Breast epithelium (tissue), 4 donors: ENCODE measurements at places on chromosomes 7 and 10. TPM values are rescaled to one million over a fixed set of nuclear protein-coding genes. Genes with fewer than 3 reads are reported as not detected.

DNA sequence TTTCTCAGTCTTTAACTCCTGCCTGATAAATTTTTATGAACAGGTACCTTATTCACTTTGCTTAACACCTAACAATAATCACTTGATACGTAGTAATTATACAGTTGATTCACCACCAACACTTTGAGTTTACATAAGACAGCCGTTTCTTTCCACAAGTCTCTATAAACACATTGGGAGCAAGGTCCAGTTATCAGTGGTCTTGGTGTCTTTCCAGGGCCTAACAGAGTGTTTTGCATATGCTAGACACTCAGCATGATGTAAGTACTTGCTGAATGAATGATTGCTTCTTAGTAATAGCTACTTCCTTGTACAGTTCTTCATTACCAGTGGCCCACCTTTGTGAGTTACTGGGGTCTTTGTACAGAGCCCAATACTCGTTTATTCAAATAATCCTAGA, 6.4 kb downstream of the CLDN12 start:
- DNase-seq: no peak

The KLF14 gene
- 0.80 TPM for total RNA-seq

- no peak for DNase-seq
These were observed 36.0 kb downstream of the NRCAM start for GRCh38 chr7:108419961-108420908.

The AOAH gene
- total RNA-seq: 4.6 TPM

The MSS51 gene
- 2.6 TPM for total RNA-seq

The CTAGE8 gene
- 2.9 TPM for total RNA-seq

The ARL3 gene
- 7.3 TPM for total RNA-seq

The KAZALD1 gene
- total RNA-seq: 2.8 TPM

- no peak for DNase-seq
These were observed 148.3 kb upstream of the PFKP start for GRCh38 chr10:2919016-2919415.

The OR9A2 gene
- 1.2 TPM for total RNA-seq

DNA sequence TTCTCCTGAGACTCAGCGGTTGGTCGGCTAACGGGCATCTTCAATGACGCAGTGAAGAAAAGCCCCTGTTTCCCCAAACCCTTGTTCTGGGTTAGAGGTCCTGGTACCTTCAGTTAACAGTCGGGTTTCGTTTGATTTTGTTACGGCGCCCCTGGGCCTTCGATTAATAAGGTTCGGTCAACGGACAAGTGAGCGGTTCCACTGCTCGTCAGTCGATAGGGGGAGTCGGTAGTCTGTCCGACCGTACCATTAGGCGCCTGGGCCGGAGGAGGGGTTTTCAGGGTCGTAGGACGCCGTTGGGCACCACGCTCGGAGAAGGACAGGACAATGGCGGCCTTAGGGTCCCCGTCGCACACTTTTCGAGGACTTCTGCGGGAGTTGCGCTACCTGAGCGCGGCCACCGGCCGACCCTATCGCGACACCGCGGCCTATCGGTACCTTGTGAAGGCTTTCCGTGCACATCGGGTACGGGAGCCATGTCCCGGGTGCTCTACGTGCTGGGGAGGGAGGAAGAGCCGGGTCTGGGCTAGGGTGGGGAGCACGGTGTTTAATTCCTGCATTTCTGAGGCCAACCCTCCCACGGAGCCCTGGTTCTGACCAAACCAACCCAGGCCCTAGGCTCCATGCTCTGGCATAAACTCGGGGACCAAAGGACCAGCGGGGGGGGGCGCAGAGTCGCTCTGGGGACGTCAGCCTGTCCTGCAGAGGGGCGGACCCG, at the start of gene FMC1:
Gene FMC1 (plus strand): TSS at position 280 of the 718 bp plus-strand sequence. CDS start 48 bp downstream, at position 328.
- DNase-seq: peak; percentile 95

- no peak for DNase-seq
These were observed 64.9 kb upstream of the SHH start for GRCh38 chr7:155877167-155877566.

GRCh38 chr7:108285003-108285368, 154.8 kb upstream of the LAMB4 start:
- DNase-seq: no peak

The JCAD gene
- 11.1 TPM for total RNA-seq

- DNase-seq: no peak
These were observed 193.4 kb upstream of the ZMIZ1 start for GRCh38 chr10:78875331-78875877.

DNA sequence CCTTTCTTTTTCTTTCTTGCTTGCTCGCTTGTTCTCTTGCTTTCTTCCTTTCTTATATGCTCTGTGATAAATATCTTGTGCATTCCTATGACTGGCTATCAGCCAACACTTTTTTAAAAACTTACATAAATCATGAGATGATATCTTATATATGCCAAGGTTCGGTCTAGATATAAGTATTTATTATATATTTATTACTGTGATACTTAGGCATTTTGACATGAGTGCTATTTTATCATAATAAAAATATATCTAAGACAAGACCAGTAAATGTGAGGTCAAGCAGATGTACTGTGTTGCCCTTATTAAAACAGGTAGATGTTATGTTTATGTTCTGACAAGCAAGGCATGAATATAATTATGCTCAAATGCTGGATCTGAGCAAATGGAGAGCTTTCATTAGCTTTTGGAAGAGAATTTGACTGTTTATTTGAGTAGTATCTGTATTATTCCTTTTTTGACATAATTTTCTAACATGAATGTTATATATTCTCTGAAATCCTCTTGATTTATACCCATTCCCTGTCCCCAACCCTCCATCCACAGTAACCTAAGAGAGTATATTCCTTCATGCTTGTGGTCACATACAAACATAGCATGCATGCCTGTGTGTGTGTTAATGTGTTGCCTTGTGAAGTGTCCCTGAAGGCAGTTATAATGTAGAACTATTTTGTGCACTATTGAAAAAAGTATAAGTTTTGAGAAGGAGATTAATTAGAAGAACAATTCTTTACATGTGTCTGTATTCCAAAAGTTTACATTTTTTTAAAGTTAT, 158.0 kb downstream of the HDAC9 start:
- no peak for DNase-seq

- no peak for DNase-seq
These were observed 95.9 kb downstream of the ST8SIA6 start for GRCh38 chr10:17358461-17358860.

The ACTR3C gene
- total RNA-seq: 5.0 TPM

The FAM107B gene
- 30.8 TPM for total RNA-seq

GRCh38 chr10:100528921-100529474, 673 bp downstream of the NDUFB8 start:
- no peak for DNase-seq

- DNase-seq: no peak
These were observed 8.1 kb downstream of the CHN2 start for GRCh38 chr7:29202651-29203069.

DNA sequence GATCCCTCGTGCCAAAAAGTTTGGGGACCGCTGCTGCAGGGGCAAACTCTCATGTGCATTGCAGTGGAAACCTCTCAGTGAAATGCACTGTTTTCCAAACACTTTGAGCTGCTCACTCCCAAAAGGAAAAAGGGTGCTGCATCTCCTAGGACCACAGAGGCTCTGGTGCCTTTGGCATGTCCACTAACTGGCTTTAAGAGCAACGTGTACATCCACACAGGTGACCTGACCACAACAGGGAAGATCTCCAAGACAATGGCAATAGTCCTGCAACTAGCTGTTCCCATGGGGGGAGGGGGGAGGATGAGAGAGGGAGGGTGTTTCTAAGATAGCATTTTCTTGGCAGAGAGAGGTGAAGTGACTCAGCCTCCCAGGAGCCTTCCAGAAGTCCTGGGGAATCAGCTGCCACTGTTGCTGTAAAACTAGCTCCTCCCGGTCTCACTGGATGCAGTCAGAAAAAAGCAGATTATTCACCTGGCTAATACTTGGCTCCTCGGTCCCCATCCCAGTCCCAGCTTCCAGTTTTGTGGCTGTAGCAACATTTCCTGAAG, 181.7 kb downstream of the HECW1 start:
- no peak for DNase-seq

- DNase-seq: no peak
These were observed 99.6 kb downstream of the NRP1 start for GRCh38 chr10:33234831-33235237.

GRCh38 chr10:42952931-42953683, 123.8 kb upstream of the RET start:
- DNase-seq: peak; percentile 30

DNA sequence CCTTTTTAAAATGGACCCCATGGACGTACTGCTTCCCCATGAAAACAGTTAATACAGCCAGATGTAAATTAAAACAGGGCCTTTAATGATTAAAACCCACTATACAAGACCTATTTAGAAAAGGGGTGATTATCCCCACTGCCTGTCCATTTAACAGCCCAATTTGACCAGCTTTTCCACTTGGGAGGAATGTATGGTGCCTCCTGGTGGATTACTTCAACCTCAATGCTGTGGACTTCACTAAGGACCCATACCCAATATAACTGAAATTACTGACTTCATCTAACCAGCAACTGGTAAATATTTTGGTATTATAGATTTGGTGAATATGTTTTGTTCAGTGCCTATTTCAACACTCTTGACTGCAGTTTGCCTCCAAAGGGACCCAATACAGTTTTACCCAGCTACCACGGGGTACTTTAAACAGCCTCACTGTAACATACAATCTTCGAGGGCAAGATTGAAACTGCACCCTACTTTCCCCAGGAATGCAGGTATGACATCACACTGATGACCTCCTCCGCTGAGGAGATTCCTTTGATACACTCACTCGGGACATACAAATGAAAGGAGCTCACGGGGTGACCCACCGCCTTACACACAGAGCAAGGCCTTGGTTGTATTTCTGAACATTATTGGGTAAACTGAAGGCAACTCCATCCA, 192.8 kb downstream of the DNAJC1 start:
- no peak for DNase-seq

The COL17A1 gene
- total RNA-seq: 56.1 TPM

DNA sequence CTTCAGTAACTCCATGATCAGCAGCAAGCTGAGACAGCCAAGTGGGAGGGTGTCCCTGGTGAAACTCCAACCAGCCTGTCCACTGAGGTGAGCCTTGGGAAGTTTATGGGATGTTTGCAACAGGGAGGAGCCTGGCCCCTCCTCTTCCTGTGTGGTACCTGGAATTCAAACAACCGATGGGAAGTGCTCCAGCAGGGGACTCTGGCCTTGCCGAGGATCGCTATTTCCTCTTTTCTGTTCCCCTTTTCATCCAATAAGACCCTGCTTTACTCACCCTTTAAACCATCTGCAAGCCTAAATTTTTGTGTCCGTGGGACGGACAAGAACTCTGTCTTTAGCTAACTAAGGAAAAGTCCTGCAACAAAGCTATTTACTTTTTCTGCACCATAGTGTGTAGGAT, 491.1 kb upstream of the ZMIZ1 start:
- DNase-seq: no peak

DNA sequence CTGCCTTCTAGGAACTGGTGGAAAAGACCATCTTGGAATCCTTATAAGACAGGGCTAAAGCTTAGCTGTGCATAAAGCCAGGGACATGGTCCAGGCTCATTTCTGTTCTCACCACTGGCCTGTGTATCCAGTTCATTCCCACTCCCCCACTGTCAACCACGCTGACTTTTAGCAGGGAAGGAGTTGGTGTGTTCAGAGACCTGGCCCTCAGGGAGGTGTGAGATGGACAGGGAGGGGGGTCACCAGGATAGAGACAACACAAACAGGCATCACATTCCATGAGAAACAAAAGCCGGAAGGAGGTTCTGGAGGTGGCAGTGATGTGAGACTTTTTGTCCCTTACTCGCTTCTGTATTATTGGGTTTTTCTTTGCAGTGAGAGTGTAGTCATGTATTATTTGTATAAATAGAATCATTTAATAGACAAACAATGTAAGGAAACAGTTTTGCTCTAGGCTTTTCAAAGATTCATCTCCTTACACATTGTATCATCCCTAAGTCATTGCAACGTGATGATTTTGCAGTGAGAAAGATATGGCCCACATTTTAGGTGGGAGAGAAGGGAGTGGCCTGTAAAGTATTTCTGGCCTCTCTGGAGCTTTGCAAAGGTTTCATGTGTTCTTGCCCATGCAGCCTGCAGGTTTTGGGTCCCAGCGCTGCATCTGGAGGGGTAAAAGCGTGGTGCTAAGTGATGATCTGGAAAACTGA, 52.0 kb downstream of the EEPD1 start:
- no peak for DNase-seq

GRCh38 chr7:44678101-44678470, 70.6 kb upstream of the ZMIZ2 start:
- DNase-seq: no peak

The PLCE1 gene
- 6.2 TPM for total RNA-seq

- no peak for DNase-seq
These were observed 135.7 kb downstream of the GRK5 start for GRCh38 chr10:119343011-119343601.

The MMP21 gene
- total RNA-seq: 0.33 TPM

DNA sequence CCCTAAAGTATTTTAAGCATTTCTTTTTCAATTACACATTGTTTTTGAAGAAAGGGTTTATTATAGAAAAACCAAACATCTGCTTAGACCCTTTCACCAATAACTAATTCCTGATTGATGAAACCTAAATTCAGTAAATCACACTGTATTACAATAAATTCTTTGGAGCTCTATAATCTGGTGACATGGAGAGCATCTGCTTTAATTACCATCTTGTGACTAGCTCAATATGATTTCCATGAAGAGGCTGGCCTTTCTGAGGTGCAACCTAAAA, 9.7 kb downstream of the HYCC1 start:
- no peak for DNase-seq

DNA sequence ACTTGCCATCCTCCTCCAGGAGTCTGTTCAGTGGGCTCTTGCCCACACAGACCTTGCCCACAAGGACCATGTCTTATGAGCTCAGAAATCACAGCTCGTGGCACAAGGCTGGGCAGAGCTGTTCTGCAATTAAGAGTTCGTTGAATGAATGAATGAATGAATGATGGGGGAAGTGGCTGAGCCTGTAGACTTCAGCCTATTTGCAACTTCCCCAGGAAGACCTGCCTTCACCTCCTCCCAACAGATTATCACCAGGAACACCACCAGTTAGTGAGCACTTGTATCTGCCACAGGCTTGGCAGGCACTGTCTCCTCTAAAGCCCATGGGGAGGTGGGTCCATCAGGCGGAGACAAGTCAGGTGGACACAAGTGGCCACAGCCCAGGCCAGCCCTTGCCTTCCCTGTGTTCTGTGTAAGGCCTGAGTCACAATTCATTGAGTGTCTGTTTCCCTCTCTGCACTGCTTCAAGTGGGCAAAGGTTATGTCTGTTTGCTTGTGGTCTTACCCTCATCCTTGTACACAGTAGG, 1.8 kb upstream of the FGF8 start:
- no peak for DNase-seq

DNA sequence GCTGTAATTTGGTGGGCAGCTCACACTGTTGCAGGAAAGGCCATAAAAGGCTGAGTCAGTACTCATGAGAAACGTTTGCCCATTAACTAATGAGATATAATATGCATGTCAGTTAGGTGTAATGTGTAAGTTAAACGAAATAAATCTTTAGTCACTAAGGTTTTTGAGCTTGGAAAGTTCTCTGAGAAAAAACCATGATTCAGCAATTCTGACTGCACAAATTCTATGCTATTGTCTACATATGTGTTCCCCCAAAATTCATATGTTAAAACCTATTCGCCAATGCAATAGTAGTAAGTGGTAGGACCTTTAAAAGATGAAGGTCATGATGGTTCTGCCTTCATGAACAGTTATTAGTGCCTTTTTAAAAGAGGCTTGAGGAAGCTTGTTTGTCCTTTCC, 559.7 kb upstream of the LRRTM3 start:
- no peak for DNase-seq
